ENCODE measurements at places on chromosomes 2 and 18. TPM values are rescaled to one million over a fixed set of nuclear protein-coding genes. Genes with fewer than 3 reads are reported as not detected.

Gene POTEI
- total RNA-seq, result not detected

GRCh38 chr2:130339885-130340745 lies 2.6 kb upstream of the IMP4 start:
- DNase-seq, result no peak

DNA sequence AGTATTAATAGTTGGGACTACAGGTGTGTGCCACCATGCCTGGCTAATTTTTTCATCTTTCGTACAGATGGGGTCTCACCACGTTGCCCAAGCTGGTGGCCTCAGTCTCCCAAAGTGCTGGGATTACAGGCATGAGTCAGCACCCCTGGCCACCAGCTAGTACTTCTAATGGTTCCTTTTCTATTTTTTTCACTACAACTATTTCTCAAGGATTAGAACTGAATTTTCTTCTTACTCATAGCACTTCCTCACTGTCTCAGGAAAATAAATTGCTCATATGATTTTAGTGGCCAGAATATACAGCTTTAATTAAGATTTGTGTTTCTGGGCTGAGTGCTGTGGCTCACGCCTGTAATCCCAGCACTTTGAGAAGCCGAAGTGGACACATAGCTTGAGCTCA lies 43.2 kb upstream of the SOS1 start:
- no peak for DNase-seq

GRCh38 chr2:150027164-150027563 lies 439.6 kb upstream of the MMADHC start:
- no peak for DNase-seq

GRCh38 chr2:241855245-241855887 lies 3.3 kb downstream of the PDCD1 start:
- no peak for DNase-seq

Gene CFC1
- total RNA-seq, result not detected
